ENCODE measurements at places on chromosomes 3 and 15. TPM values are rescaled to one million over a fixed set of nuclear protein-coding genes. Genes with fewer than 3 reads are reported as not detected.

DNA sequence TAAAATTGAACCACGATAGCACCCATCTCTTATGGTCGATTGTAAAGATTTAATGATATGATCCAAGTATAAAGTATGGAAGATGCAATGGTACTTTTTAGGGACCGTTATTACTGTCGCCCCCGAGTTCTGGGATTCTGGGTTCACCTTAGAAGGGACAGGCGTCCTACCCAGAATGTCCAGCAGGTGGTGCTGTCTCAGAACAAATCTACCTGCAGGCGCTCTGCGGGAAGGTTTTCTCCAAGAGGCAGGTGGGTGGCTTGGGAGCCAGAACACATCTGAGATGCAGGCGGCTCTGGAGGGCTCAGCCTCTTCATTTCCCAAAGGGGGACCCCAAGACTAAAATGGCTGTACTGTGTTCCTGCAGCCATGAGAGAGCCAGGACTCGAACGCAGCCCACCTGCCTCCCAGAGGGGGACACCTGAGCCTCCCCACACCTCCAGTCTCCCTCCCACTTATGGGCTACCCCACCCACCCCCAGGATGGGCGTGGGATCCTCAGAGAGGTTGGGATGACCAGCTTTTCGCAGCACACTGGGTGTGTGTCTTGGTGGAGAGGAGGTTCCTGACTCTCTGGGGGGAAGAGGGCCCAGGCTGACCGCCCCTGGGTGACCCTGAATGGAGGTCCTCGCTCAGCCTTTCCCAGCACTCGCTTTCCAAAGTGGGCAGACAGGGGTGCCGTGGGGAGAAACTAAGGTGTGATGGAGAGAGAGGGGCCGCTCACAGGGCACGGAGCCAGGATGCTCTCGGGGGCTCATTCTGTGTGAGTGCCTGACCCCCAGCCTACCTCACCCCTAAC is 28.1 kb upstream of the CORO2B start:
- DNase-seq, result no peak

DNA sequence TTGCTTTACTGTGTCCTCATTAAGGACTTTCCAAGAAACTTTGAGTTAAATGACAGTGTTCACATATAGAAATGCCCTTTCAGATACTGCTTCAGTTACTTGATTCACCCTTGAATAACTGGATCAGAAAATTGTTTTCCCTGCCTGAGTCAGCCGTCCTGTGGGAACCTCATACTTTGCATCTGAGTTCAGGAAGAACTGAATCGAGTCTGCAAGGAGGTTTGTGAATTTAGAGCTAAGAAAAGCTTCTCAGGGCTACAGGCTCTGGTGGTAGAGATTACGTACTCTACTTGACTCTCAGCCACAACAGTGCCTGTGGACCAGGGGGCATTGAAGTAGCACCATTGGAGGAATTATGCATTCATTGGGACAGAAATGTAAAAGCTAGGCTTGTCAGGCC is 252.4 kb upstream of the C2CD4B start:
- DNase-seq, result no peak

DNA sequence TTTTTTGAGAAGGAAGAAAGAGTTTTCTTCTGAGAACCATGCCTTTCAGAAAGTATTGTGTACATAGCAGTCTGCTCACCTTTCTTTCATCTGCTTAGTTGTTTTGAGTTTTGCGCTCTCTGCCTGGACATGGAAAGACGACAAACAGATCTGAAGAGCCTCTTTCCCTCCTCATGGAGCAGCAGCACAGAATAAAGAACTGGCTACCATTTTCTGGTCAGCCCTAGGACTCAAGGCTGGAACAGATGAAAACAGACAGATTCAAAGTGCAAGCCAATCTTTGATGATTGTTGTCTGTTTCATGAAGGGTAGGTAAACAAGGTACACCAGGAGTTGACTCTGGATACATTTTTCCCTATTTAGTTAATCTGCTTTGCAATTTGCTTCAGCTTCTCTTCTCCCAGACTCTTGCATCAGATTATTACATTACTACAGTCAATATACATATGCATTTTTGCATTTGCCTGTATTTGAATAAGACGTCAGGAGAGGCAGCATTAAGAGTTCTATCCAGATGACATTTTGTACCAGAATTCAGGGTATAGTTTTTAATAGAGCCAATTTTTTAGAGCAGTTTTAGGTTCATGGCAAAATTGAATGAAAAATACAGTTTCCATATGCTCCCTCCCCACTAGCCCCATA is 34.7 kb upstream of the MINAR1 start:
- no peak for DNase-seq

GRCh38 chr15:30953731-30954378 is 37.6 kb downstream of the MTMR10 start:
- peak; percentile 18 for DNase-seq

DNA sequence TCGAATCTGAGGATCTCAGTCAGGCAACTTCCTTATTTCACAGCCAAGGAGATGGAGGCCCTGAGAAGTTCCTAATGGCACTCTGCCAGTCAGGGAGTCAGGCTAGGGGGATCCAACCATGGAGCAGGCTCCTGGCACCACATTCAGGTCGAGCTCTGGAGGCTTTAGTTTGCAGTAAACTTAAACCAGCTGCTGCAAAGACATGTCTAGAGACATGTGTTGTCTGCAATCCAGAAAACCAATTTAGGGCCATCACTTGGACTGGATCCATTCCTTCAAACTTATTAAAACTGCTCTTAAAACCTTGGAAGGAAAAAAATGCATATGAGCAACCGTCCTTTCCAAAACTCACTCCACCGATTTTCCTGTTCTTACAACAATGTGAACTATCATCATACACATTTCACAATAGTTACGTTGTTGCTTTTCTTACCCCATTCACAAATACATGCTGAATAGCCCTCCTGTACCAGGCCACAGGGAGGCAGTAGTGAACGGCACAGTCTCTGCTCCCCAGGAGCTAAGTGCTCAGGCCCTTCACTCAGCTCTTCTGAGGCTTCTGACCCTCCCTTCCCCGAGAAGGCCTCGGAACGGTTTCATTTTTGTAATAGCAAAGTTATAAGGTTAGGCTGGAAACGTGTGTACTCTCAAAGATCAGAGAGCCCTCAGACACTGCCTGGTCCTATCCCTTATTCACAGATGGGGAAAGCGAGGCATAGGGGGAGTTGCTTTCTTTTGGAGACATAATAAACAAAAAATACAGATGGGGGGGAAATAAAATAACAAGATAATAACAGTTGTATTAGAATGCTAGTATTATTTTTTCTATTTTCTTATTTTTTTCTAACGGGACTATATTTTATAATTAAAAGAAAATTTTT is 20.1 kb downstream of the RFT1 start:
- no peak for DNase-seq

DNA sequence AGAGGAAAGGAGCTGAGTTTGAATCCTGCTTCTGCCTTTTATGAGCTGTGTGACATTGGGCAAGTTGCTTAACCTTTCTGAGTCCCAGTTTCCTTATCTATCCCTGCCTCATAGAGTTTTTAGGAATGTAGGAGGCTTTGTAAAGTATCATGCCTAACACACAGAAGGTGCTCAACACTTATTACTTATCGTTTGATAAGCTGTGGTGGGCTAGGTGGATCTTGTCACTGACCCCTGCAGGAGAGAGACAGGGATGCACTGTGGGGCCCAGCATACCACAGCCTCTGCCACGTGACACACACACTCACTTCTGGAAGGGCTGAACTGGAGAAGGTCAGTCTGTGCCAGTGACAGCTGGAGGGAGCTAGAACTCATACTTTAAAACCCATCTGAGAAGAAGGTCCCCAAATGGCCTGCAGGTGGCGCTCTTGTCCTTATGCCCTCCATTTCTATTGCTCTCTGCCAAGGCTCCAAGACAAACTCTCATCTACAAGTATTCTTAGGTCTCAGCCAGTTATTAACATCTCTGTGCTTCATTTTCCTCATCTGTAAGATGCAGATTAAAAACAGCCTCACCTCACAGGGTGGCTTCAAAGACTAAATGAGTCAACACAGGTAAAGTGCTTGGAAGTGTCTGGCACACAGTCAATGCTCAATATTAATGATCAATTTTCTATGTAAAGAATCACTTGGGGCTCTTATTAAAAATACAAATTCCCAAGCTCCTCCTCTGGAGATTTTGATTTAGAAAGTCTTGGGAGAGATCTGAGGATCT is 57.5 kb upstream of the HACD2 start:
- DNase-seq, result peak; percentile 68

The ACKR2 gene
- 2.8 TPM for total RNA-seq

The WNT5A gene
- 4.4 TPM for total RNA-seq

The ACTRT3 gene
- total RNA-seq, result 3.8 TPM

The ZNF80 gene
- not detected for total RNA-seq

The RBM5 gene
- 80.7 TPM for total RNA-seq
